ENCODE measurements at places on chromosomes 1 and 21.
A peak's percentile ranks its signal among the peaks of the same experiment; 100 is the strongest.

- DNase-seq = no peak
Measured at GRCh38 chr1:114176366-114176765, 22.7 kb upstream of the SYT6 start.

- DNase-seq = no peak
Measured at GRCh38 chr1:190476321-190476720, 1.3 kb downstream of the BRINP3 start.

DNA sequence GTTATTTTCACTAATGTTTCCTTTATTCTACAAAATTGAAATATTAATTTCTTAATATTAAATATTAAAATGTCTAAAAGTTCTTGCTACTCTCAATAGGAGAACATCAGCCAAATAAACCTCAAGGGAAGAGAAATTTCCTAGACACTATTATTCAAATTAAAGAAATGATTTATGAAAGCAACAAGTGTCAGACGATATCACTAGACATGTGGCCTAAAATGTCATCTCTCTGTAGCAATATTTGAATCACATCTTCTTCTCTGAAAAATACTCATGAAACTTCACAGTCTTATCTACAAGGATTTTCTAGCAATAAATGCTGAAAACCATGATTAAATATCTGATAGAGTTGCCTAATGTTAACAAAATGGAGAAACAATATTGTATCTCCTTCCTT is 2.5 kb upstream of the SERBP1 start:
- no peak for DNase-seq

DNA sequence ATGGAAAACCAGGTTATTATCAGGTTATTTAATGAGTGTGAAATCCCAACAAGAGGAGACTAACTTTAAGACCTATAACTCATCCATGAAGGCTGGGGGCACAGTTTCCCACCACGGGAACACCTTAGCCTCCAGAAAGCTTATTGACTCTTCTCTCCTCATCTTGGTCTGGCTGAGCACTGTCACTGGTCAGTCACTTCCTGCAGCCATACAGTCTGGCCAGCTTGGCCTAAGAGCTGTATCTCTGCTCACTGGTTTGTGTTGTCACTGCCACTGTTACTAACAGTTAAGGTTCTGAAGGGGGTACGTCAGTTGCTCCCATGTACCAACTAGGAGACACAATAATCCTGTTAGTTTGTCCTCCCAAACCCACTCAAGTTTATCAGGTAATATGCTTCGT is 16.7 kb upstream of the DDAH1 start:
- DNase-seq = no peak

- DNase-seq = no peak
Measured at GRCh38 chr1:193558491-193559028, 372.1 kb upstream of the B3GALT2 start.

DNA sequence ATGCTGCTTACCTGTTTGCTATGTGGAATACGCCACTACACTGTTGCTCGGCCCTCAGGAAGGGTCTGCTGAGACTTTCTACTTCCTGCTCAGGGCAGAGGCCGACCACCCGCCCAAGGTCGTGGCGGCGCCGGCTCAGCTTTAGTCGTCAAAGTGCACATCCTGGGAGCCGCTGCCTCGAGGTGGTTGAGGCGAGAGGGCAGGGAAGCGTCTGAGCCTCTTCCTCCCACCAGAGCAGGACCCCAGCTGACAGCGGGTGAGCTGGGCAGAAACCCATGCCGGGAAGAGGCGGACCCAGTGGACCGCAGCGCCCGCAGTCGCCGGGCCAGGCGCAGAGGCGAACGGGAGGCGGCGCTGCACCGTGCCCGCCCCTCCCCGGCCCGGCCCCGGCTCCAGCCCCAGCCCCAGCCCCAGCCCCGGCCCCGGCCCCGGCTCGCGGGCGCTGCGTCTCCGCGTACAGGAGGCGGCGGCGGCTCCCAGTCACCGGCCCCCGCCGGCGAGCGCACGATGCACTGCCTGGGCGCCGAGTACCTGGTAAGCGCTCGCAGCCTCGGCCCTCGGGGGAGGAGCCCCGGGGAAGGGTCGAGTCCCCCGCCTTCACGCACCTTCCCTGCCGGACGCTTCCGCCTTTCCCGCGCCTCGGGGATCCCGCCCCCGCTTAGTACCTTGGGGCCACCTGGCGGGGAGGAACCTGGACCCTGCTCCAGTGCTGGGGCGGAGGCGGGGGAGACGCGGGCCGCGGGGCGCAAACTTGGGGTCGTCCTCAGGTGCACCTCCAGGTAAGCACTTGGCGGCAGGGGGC is at the start of gene SLC44A3:
Gene SLC44A3, plus strand, starts transcription at position 413 of the 802 bp plus-strand sequence. Its CDS starts 95 bp downstream, at position 508.
- DNase-seq = no peak

DNA sequence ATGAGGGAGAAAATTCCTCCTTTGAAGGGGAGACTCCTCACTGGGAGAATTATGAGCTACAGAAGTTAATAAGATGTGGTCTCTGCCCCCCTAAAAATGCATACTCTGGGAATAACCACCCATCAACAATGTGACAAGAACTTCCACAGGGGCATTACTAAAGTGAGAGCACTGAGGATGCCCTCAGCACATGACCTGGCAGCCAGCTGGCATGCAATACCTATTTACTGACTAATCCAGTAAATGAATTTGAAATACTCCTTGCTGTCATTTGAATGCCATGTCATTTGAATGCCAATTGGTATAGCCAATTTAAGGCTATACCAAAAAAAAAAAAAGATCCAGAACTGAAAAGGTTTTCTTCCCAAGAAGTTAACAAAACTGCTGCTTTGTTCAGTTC is 30.8 kb downstream of the PLPP3 start:
- DNase-seq = no peak

GRCh38 chr1:234550341-234551031 is 59.5 kb downstream of the IRF2BP2 start:
- no peak for DNase-seq

GRCh38 chr21:26849428-26850115 is 4.4 kb upstream of the ADAMTS1 start:
- no peak for DNase-seq

- no peak for DNase-seq
Measured at GRCh38 chr1:36006941-36007500, 76.1 kb downstream of the AGO3 start.

- no peak for DNase-seq
Measured at GRCh38 chr1:218904416-218904815, 269.3 kb upstream of the LYPLAL1 start.

- no peak for DNase-seq
Measured at GRCh38 chr1:154717528-154717924, 109.5 kb upstream of the ADAR start.

DNA sequence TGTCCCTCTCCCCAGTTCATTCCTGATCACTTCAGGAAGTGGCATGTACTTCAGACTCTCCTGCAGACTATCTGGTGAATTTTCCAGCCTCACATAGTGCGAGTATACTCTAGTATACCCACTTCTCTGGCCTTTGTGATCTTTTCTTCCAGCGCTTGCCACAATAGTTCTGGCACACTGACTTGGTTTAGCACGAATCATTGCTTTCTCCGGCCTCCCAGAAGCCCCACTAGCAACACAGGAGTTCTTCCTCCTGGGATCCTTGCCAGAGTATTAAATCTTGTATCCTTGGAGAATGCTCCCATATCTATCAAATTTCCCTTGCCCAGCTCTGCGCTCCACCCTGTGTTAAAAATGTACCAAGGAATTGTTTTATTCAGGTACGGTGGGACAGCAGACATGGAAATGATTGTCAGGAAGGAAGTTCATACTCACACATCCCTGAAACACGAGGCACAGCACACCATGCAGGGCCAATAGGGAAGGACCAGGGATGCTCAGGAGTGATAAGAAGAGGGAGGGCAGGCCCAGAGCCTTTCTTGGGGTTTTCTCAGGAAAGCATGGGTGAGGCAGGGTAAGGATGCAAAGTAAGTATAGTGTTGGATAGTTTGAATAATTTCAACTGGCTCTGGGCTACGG is 136.7 kb downstream of the ADSS2 start:
- DNase-seq = no peak

- no peak for DNase-seq
Measured at GRCh38 chr1:202016022-202016810, 5.8 kb downstream of the ELF3 start.

DNA sequence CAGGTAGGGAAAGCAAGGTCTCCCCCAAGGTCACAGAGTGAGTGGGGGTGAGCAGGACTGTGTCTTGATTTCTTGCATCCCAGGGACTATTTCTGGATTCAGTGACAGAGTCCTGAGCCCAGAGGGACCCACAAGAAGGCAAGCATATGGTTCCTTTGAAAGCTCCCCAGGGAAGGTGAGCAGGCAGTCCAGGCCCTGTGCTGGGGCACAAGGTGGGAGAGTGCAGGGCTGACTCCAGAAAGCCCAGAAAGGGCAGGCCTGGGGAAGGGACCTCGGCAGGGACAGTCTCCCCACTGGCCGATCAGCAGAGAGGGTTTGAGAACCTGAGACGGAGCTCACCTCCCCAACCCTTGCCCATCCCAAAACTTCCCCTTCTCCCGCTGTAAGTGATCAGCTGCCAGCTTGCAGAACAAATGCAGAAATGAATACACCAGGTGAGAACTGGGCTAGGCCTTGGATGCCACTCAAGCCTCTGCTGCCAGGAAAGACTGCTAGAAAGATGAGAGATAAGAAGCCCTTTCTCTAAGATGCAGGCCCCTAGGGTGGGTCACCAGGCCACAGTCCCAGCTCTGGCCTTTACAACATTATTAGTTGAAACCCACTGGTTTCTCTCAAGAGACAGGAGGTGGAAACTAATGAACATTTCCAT is 121.0 kb downstream of the GLIS1 start:
- no peak for DNase-seq

DNA sequence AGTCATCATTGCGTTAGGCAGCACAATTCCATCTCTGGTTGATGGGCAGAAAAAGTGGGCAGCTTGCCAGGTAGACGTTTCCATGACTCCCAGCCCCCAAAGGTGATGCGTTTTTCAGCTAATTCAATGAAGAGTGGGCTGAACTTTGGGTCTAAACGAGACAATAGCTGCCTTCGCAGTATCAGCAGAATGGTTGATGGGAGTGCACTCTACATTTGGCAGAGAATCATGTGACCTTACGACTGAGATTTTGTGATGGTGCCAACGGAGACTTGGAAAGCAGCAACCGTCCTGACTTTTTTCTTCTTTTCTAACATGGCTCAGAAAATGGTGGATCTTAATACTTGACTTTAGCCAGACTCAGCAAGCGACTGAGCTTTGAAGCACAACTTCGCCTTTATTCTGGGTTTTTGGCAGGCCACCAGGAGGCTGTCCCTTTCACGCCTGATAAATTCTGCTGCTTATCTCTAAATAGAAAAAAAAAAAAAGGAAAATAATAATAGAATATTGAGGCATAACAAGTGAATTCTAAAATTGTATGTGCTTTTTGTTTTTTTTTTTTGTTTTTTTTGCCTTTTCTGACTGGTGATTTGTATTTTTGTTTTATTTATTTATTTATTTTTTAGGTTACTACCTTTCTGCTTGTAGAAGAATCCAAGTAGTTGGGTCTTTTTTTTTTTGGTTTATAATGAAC is 804.8 kb downstream of the USP25 start:
- no peak for DNase-seq

- no peak for DNase-seq
Measured at GRCh38 chr1:67188137-67188536, 21.9 kb downstream of the IL23R start.

GRCh38 chr21:45278156-45278911 is 9.4 kb downstream of the POFUT2 start:
- DNase-seq = no peak

GRCh38 chr1:180926164-180926981 is 13.7 kb downstream of the KIAA1614 start:
- DNase-seq = peak; percentile 58

DNA sequence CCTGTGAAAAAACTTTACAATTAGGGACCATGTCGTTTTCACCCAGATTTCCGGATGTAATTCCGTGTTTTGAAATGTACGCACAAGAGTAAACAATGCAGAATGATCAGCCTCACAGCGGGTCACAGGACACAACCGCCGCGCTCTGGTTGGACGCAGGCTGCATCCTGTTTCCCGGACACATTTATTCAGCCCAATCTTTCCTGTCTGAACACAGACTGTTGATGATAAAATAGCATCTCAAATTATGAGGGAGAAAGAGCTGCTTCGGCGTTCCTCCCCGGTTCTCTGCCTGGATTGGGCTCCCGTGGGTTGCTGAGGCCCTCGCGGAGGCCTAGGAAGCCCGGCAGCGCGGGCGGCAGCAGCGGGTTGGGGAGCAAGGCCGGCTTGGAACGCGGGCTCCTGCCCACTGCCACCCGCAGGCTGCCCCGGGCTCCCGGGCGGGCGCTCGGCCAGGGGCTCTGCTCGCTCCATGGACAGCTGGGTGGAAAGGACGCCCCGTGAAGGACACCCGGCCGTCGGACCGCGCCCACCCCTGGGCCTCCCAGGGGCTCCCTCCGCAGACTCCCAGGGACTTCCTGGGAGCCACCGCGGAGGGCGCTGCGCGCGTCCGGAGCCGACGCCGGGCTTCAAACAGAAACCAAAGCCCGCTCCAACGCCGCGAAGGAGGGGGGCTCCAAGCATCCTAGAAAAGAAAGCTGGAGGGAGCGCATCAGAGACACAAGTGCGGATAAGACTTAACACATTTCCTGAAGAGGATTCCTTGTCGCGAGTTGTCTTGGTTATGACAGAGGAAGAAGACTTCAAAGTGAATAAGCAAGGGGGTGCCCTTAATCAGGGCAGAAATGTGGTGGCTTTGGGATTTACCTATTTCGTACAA is 122.3 kb downstream of the ESRRG start:
- DNase-seq = peak; percentile 24

DNA sequence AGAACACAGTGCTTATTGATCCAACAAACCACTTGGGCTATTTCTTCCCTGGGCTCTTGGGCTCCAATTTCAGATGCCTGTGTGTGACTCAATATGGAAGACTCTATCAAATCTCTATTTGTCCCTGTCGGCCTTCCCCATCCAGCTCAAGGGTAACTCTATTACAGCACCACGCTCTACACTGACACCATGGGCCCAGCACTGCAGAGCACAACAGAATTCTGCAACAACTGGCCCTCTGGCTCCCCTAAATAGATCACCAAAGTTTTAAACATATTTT is 51.7 kb downstream of the CAPZB start:
- DNase-seq = no peak

GRCh38 chr1:220281159-220281574 is 8.9 kb upstream of the RAB3GAP2 start:
- no peak for DNase-seq

DNA sequence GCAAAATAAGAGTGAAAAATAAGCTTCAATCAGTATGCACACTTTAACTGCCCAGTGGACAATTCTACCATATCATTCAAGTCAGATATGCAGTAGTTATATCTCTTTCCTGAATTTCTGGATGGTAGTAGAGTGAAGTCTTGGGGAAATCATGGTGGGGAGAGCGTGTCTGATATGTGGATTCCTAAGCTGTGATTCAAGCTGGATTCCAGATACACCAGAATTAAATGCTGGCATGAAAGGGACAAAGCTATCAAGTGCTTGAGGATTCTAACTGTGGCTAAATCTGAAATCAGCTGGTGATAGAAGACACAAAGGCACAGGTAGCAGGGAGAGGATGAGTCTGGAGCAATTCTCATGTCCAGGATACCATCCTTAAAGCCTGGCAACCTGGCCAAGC is 323.5 kb downstream of the DUSP10 start:
- DNase-seq = no peak

Data from CMK (cell line).